ENCODE measurements at places on chromosomes 5 and 9. TPM values are rescaled to one million over a fixed set of nuclear protein-coding genes. Genes with fewer than 3 reads are reported as not detected.

GRCh38 chr9:91519520-91520277 is 96.1 kb upstream of the NFIL3 start:
- no peak overlapping the region for H3K27ac ChIP-seq
- no peaks in the 10 kb centered on the region for H3K4me1 ChIP-seq
- H3K4me3 ChIP-seq, result no peak overlapping the region

DNA sequence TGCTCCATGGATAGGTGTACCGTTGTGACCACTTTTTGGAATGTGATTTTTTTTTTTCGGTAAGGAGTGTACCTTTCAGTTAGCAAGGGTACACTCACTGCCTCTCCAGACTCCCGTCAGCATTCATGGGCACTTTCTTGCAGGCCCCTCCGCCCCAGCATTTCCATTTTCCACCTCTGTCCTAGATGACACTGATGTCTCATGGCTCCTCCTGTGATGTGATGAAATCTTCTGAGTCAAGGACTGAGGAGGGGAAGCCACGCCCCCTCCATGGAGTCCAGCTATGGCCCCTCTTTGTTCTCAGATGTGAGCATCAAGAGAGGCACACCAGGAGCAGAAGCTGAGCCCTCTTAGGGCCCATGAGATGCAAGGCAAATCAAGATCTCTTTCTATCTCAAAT is 61.8 kb downstream of the CTSL start:
- H3K4me1 ChIP-seq, result peaks cover 4% of the 10 kb centered on the region
- H3K36me3 ChIP-seq, result no peaks in the 10 kb centered on the region
- no peaks in the 10 kb centered on the region for H3K27me3 ChIP-seq

- no peak overlapping the region for H3K4me3 ChIP-seq
- H3K27ac ChIP-seq, result peak overlapping the region; percentile 59
- no peaks in the 10 kb centered on the region for H3K27me3 ChIP-seq
- no peak for DNase-seq
- H3K36me3 ChIP-seq, result no peaks in the 10 kb centered on the region
Observed at GRCh38 chr9:94952565-94953373, 226.3 kb downstream of the AOPEP start.

GRCh38 chr5:85182344-85182743 is 797.7 kb upstream of the EDIL3 start:
- H3K4me1 ChIP-seq, result no peaks in the 10 kb centered on the region
- no peak overlapping the region for H3K27ac ChIP-seq
- H3K27me3 ChIP-seq, result no peaks in the 10 kb centered on the region
- H3K36me3 ChIP-seq, result no peaks in the 10 kb centered on the region
- DNase-seq, result no peak
- no peak overlapping the region for H3K4me3 ChIP-seq

DNA sequence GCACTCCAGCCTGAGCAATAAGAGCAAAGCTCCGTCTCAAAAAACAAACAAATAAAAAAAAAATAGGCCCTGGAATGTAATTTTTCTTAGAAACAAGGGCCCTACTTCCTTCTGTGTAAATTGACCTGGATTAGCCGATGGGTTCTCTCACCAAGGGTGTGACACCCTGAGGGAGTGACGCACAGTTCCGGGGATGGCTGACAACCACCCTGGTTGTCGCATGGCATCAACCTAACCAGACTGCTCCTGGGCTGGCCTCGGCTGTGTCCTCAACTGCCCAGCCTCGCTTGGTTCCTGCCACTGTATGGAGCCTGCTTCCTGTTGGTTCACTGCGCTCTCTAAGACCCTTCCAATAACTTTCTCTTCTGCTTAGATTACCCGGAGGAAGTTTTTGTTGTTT is 51.2 kb upstream of the SPATA31D4 start:
- H3K27ac ChIP-seq, result no peak overlapping the region
- no peaks in the 10 kb centered on the region for H3K36me3 ChIP-seq
- no peak for DNase-seq
- H3K4me1 ChIP-seq, result no peaks in the 10 kb centered on the region
- H3K4me3 ChIP-seq, result no peak overlapping the region

Gene RORB
- total RNA-seq, result 0.73 TPM

Gene SOHLH1
- total RNA-seq, result not detected

Gene BRD9
- total RNA-seq, result 76.0 TPM

- no peaks in the 10 kb centered on the region for H3K27me3 ChIP-seq
- no peak overlapping the region for H3K27ac ChIP-seq
- H3K4me1 ChIP-seq, result no peaks in the 10 kb centered on the region
- DNase-seq, result no peak
- no peaks in the 10 kb centered on the region for H3K36me3 ChIP-seq
- no peak overlapping the region for H3K4me3 ChIP-seq
Observed at GRCh38 chr9:9257999-9258498, 1354.8 kb downstream of the PTPRD start.

DNA sequence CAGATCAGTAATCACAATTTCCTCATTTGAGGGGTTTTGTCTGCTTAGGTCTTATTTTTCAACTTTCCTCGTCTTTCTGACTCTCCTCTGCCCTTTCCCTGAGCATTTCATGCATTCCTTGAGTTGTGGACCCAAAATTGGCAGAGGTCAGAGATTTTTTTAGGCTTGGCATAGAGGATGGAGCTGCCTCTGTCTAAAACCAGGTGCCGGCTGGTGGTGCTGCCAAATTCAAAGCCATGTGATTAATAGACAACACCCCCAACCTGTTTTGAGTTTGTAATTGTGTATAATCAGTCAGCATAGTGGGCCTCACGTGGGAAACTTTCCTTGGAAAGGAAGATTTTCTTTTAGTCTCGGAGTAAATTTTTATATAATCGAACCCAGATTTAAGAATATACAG is 39.6 kb downstream of the TJP2 start:
- no peak for DNase-seq
- no peak overlapping the region for H3K27ac ChIP-seq
- no peaks in the 10 kb centered on the region for H3K36me3 ChIP-seq
- no peaks in the 10 kb centered on the region for H3K4me1 ChIP-seq

- no peak overlapping the region for H3K4me3 ChIP-seq
- H3K27me3 ChIP-seq, result no peaks in the 10 kb centered on the region
- DNase-seq, result peak; percentile 40
- no peaks in the 10 kb centered on the region for H3K36me3 ChIP-seq
Observed at GRCh38 chr5:136424835-136425584, 59.7 kb upstream of the TRPC7 start.

- DNase-seq, result peak; percentile 20
- H3K4me3 ChIP-seq, result no peak overlapping the region
- H3K36me3 ChIP-seq, result no peaks in the 10 kb centered on the region
- peaks cover 13% of the 10 kb centered on the region for H3K27me3 ChIP-seq
- no peak overlapping the region for H3K27ac ChIP-seq
Observed at GRCh38 chr5:957748-958485, 50.7 kb upstream of the NKD2 start.

- no peak overlapping the region for H3K27ac ChIP-seq
- H3K36me3 ChIP-seq, result no peaks in the 10 kb centered on the region
- DNase-seq, result no peak
- no peaks in the 10 kb centered on the region for H3K4me1 ChIP-seq
- H3K4me3 ChIP-seq, result no peak overlapping the region
Observed at GRCh38 chr9:1098551-1098950, 48.4 kb downstream of the DMRT2 start.

DNA sequence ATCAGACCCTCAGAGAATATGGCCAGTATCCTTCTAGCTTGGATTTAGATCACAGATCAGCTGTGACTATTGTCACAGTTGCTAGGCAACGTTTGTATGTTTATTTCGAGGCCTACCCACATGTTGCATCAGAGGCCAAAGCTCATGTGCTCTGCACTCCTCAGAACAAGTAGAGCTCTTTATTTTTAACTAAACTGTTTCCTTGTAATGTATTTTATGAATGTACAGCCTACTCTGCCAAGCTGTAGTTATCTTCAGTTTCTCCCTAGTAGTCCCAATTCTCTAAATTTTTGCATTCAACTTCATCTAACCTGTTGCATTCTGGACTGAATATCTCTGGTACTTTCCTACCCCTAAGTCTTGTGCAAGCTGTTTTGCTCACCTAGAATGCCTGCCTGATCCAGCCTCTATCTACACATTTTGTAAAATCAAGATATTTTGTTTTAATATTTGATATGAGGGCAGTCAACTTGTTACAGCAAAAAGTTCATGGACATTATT is 52.8 kb downstream of the CAST start:
- peak; percentile 79 for DNase-seq
- H3K4me1 ChIP-seq, result peaks cover 25% of the 10 kb centered on the region
- no peaks in the 10 kb centered on the region for H3K27me3 ChIP-seq
- H3K27ac ChIP-seq, result peak overlapping the region; percentile 81
- H3K4me3 ChIP-seq, result no peak overlapping the region
- H3K36me3 ChIP-seq, result peaks cover 3% of the 10 kb centered on the region

DNA sequence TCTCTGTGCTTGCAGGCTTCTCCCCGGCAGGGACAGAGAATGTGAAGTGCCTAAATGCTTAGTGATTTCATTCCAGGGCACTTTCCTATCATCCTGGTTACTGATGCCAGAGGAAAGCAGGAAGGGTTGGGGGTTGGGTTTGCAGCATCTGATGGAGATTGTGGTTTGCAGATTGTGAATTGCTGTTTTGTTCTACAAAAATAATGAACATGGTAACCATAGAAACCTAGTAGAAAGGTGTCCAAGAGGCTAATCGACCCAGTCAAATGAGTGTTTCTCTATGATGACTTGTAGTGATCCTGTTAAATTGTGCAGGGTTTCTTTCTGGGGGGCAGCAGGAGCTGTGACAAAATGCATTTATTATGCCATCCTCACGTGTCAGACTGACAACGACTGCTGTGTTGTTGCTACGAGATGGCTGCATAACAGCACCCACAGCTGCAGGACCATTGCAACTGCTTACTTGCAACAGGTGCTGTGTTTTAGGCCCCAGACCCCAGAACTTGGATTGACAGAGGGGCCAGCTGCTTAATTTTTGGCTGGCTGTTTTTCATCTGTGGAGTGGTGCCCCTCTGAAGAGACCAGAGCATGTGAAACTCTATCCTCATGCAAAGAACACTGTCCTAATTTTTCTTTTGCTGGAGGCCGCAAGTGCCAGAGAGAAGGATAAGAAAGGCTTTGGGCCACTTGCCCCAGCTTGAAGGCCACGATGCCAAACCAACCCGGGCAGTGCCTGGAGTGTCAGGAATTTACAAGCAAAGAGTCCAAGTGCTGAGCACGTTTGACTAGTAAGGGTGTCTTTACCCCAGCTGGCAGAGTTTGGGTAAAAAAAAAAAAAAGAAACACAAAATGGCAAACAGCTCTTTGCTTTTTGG is 397.8 kb downstream of the GADD45G start:
- no peaks in the 10 kb centered on the region for H3K27me3 ChIP-seq
- no peak for DNase-seq
- no peak overlapping the region for H3K27ac ChIP-seq
- H3K4me3 ChIP-seq, result no peak overlapping the region
- no peaks in the 10 kb centered on the region for H3K36me3 ChIP-seq
- peaks cover 17% of the 10 kb centered on the region for H3K4me1 ChIP-seq

GRCh38 chr9:136840877-136841645 is 1.2 kb upstream of the AJM1 start:
- peaks cover 32% of the 10 kb centered on the region for H3K4me1 ChIP-seq
- no peak overlapping the region for H3K27ac ChIP-seq
- H3K27me3 ChIP-seq, result peaks cover 3% of the 10 kb centered on the region
- H3K4me3 ChIP-seq, result no peak overlapping the region
- H3K36me3 ChIP-seq, result peaks cover 14% of the 10 kb centered on the region
- no peak for DNase-seq

DNA sequence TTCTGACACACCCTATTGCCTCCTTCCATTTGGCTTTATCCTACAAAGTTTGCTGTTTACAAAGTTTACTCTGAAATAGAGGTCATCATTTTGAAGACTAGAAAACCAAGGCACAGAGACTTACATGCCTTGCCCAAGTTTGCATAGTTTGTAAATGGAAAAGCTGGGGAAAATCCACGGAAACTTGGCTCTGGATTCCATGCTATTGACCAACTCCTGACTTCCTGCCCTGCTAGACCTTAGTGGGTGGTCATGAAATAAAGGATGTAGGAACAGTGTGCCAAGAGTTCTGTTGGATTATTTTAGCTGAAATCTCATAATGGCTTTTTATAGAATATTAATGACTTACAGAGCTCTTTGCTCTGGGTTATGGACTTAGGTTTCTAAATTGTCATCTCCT is 69.5 kb downstream of the GRIA1 start:
- no peak for DNase-seq
- no peaks in the 10 kb centered on the region for H3K27me3 ChIP-seq
- H3K4me1 ChIP-seq, result no peaks in the 10 kb centered on the region
- H3K36me3 ChIP-seq, result no peaks in the 10 kb centered on the region
- H3K27ac ChIP-seq, result no peak overlapping the region

Gene SEC16A
- total RNA-seq, result 87.1 TPM

Gene ADAMTSL1
- not detected for total RNA-seq

DNA sequence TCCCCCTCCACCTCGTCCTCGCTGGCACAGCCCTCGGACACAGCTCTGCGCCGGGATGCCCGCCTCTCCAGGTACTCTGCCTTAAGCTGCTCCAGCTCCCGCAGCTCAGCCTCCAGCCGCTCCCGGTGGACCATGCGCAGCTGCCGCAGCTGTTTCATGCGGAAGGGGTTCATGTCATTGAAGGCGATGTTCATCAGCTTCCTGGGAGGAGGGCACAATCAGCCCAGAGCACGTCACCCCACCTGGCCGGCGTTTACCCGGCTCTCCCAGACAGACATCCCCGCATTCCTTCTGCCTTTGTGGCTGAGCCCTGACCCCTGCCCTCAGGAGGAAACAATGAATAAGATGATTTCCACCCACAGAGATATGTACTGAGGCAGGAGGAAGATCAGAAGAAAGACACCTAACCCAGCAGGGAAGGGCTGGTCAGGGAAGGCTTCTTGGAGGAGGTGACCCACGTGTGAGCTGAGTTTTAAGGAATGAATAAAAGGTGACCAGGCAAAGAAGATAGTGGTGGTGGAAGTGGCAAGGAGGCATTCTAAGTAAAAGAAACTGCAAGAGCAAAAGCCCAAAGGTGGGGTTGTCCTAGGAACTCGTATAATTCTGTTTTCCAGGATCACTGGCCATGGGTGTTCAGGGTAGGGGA is 7.1 kb upstream of the CORO2A start:
- no peak overlapping the region for H3K4me3 ChIP-seq
- no peak overlapping the region for H3K27ac ChIP-seq
- DNase-seq, result no peak
- H3K4me1 ChIP-seq, result no peaks in the 10 kb centered on the region
- no peaks in the 10 kb centered on the region for H3K27me3 ChIP-seq
- no peaks in the 10 kb centered on the region for H3K36me3 ChIP-seq

DNA sequence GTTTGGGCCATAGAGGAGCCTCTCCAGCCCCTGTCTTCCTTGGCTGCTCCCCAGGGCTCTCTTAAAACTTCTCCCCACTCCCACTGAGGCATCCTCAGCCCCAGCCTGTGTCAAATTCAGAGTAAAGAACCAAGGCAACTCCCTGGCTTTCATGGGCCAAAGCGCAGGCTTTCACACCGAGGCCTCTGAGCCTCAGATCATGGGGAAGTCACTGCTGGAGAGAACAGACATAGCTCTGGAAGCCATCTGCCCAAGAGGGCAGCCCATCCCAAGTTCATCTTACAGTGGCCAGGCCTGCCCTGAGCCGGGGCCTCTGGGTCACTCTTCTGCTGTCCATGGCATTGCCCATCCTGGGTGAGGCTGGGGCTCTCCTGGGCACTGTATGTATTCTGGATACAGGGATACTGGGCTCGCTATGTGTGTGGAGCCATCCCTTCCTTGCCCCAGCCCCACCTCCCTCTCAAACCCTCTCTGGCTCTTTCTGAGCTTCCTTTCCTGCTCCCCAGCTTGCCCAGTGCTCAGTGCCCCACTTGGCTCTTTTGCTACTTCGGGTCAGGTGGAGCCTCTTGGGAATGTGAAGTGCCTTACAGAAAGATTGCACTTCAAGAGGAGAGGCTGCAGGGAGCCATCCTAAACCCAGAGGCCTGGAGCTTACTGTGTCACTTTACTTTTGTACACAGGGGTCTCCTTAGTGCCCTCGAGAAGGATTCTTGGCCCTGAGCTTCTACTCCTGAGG is 33.0 kb downstream of the TGFBI start:
- H3K4me3 ChIP-seq, result no peak overlapping the region
- H3K4me1 ChIP-seq, result no peaks in the 10 kb centered on the region
- DNase-seq, result no peak
- H3K27ac ChIP-seq, result no peak overlapping the region
- no peaks in the 10 kb centered on the region for H3K27me3 ChIP-seq

Data from natural killer cell (primary cell).